Right cardiac atrium (tissue), 5 donors: ENCODE measurements at places on chromosomes 7 and 10. TPM values are rescaled to one million over a fixed set of nuclear protein-coding genes. Genes with fewer than 3 reads are reported as not detected.

XRCC2 gene
- polyA plus RNA-seq = 0.48 TPM

PIK3AP1 gene
- polyA plus RNA-seq = 1.4 TPM

NODAL gene
- polyA plus RNA-seq = not detected

CRHR2 gene
- polyA plus RNA-seq = 0.45 TPM

IKZF5 gene
- polyA plus RNA-seq = 5.7 TPM

DUS4L gene
- polyA plus RNA-seq = 6.1 TPM

FAM180A gene
- polyA plus RNA-seq = 3.7 TPM

DNA sequence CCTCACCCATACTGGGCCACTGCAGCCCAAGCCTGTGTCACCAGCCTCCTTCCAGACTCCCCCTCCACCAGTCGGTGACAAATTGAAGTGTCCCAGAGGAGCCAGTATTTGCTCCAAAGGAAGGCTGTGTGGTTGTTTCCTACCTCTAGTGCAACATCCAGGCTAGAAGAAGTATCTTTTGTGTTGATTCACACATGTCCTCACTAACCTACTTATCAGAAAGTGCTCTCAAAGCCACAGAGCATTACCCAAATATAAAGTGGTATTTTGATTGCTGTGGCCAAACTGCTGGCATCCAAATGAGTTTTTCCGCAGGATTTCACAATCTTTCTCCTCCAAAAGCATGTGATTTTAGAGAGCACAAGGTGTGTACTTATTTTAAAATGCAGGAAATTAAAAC, 134.8 kb downstream of the CUL2 start:
- DNase-seq = no peak

GRCh38 chr7:128234476-128235026, 6.5 kb upstream of the LEP start:
- no peak for DNase-seq

GRCh38 chr10:51080311-51081006, 6.2 kb downstream of the PRKG1 start:
- no peak for DNase-seq

DNA sequence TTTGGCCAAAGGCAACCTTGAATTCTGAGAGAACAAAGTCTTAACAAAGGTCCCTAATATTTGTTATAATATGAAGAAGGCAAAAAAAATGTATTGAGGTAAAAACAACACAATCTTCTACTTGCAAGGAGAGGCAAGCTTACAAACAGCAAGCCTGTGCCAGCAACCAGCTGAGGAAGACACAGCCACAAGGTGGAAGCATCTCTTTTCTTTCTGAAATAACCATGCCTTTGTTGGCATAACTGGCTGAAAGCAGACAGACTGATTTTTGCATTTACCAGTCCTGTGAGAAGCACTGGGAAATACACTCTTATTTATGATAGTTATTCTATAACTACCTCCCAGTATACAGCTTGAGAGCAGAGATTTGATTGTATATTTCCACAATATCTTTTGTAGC, 292.0 kb downstream of the PHTF2 start:
- DNase-seq = no peak

DNA sequence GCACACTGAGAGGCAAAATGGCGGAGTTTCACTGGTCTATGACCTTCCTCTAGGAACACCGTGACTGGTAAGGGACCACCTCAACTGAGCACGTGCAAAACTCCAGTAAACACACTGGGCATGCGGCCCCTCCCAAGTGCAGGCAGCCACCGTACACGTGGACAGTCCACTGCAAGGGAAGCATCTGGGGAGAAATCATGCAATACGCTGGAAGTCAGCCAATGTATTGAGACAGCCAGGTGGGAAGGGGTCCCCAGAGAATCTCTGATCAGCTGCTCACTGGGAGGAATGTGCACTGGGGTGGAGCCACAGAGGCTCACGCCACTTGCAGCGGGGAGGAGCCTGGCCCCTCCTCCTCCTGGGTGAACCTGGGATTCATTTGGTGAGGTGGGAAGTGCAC, 49.3 kb downstream of the CFAP46 start:
- peak; percentile 24 for DNase-seq

DNA sequence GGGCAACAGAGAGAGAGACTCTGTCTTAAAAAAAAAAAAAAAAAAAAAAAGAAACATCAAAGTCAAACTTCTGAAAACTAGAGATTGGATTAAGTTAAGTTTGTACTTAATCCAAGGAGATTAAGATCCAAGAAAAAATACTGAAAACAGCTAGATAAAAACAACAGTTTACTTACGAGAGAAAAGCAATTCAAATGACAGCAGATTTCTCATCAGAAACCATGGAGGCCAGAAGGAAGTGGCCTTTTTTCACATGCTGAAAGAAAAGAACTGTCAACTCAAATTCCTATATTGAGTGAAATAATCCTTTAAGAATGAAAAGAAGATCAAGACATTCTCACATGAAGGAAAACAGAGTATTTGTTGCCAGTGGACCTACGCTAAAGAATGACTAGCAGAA, 5.4 kb upstream of the CCDC71L start:
- DNase-seq = no peak

GRCh38 chr7:50085344-50085743, 7.7 kb downstream of the ZPBP start:
- peak; percentile 52 for DNase-seq

DNA sequence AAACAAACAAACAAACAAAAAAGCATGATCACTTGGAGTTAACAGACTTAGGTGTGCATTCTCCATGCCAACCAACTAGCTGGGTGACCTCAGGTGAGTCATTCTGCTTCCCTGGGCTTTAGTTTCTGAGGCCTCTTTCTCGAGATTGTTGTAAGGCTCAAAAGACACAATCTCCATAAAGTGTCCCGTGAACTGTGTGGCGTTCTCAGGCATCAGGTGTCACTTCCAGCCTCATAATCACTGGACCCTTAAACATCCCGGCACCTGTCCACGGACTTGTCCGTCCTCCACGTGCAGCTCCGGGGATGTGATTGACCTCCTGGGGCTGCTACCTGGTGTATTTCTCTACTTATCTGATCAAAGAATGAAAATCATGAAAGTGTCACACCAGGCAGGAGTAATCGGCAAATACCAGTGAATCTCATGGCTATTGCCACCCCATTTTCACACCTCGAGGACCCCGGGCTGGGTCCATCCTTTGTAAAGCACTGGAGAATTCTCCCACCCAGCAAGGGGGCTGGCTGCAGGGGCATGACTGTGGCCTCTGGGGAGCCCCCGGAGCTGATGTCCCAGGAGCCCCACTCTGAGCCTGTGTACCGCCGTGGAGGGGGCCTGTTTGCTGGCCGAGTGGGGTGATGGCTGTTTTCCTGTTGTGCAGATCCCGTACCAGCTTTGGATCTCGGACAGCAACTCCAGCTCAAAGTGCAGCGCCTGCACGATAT, 189.8 kb upstream of the SH2B2 start:
- DNase-seq = no peak

- peak; percentile 90 for DNase-seq
These were observed 9.9 kb upstream of the PSMG3 start for GRCh38 chr7:1579481-1580421.

DNA sequence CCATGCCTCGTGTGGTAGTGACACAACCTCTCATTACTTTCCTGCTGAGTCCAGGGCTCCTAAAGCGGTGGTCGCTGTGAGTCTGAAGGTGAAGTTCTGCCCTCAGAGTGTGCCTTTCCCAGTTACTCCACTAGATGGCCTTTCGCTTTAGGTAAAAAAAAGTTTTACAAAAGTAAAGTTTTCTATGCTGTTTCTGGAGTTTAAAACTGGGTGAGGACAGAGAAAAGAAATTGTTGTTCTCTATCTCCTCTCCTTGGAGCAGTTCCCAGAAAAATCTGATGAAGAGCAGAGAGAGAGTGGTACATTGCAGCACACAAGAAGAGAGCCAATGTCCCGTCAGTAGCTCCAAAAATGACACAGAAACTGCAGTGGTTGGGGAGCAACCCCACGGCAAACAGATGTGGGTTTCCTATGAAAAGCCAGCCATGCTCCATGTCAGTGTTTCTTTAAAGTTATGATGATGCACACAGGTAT, 257.1 kb downstream of the GLI3 start:
- DNase-seq = no peak

DNA sequence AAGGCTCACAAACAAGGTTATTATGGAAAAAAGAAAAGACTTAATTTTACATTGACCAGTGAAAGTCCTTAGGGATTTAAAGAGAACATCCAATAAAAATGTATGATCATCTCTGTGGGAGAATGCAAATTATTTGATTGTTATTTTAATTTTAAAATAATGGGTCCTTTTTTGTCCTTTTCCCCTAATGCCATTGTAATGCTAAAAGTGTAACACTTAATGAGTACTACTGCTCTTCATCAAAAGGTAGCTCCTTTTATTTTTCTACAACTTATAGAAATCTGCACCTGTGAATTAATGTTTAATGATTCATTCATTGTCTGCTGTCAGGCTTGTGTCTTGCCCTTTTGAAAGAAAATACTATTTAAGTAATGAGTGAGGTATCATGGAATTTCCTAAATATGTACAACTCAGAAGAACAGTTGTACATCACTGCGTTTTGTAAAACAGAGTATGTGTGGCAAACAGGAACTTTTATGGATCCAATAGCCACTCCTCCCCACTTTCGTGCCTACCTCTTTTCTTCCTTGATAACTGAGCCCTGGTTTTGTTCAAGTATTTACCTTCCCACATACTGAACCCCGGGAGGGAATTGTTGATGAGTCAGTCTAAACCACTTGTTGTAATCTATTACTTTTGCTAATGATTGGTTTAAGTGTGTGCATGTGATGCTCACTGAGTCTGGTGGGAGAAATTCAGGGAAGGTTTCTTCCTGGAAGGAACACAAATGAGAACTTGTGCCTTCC, 19.9 kb upstream of the TRUB1 start:
- DNase-seq = no peak

- no peak for DNase-seq
These were observed 48.1 kb downstream of the DIP2C start for GRCh38 chr10:641149-642010.

GRCh38 chr7:37999673-38000072, 79.2 kb downstream of the EPDR1 start:
- no peak for DNase-seq

DNA sequence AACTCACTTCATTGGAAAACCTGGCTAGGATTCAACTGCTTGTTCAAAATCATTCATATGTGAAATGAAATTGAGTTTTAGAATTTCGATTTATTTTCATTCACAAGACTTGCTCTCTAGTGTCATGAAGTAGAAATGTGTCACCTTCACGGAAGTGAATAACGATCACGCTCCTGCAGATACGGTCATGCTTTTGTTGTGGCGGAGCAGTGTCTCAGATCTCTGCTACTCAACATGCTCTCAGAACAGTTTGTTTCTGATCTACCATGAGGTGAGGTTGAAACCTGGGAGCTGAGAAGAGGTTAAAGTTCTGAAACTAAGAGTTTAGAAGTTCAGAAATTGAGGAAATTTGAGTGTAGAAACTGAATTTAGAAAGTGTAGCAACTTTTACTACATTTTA, 13.8 kb upstream of the PITRM1 start:
- DNase-seq = no peak
